ENCODE measurements at places on chromosomes 16 and 17.
A peak's percentile ranks its signal among the peaks of the same experiment; 100 is the strongest.

- DNase-seq = no peak
These were observed 52.2 kb downstream of the SDK2 start for GRCh38 chr17:73592079-73592415.

GRCh38 chr17:1933875-1934715, 91.0 kb downstream of the RTN4RL1 start:
- no peak for DNase-seq

DNA sequence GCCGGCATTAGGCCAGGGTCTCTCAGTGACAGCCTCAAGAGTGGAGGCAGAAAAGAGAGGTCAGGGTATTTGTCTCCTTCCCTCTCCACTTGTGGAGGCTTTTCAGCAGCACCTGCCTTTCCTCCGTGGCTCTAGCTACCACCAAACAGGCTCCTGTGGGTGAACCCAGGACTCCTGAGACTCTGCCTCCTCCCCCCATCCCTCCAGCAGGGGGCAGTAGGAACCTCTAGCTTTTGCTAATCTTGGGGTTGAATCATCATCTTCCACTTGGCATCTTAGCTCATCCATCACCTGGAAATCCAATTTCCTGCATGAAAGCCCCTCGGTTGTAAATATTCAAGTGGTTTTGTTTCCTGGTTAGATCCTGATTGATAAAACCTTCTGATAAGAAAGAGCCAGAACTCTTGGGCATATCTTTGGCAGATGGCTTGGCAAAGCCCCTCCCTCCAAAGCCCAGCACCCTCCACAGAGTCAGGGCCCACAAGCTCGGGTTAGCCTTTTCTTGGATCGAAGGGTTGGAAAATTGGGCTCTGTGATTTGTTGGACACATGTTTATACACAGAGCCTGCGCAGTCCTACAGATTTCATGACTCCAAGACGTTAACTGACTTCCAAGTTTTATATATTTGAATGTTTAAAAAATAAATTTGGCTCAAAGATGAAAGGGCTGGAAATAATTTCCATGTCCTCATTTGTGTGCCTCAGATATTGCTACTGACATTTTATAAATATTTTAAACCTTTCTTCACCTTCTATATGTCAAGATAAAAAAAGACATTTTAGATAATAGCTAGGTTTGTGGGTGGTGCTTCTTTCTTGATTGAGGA, 322.1 kb downstream of the MAP2K4 start:
- DNase-seq = no peak

GRCh38 chr17:41101586-41102259, at the start of gene KRTAP4-16:
KRTAP4-16 (minus strand) TSS chr17:41102209; CDS start chr17:41102209, 0 bp downstream.
- DNase-seq = no peak

DNA sequence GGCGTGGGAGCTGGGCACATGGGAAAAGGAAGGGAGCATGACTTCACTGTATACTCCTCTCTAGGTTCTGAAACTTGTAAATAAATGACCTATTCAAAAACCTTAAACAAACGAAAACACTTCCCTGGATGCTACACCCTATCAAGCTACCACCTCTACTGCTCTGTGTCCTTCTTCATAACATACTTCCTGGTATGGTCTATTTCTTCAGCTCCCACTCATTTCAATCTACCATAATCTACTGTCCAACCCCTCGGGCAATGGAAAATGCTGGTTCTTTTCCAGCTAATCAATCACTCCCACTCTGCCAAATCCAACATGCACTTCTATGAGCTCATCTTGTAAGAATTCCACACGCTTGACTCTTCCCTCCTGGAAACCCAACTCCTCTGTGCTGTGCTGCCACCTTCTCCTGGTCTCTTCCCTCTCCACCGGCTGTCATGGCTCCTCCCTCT, 42.4 kb downstream of the AMFR start:
- DNase-seq = no peak

DNA sequence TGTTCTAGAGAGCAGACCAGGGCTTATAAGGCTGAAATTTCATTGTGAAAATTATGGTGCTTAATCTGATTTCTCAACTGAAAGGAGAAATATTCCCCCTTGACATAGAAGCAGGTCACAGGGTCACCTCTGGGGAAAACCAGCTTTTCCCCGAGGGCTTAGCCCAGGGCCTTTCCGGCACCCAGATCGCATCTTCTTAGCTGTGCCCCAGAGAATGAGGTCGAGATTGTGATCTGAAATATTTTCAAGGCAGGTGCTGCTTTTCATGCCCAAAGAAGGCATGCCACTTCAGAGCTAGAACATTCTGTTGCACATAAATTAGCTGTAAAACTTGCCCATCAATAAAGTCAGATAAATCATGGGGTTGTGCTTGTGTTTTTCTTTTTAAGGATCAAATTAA, 25.4 kb upstream of the ARHGAP17 start:
- no peak for DNase-seq

- DNase-seq = no peak
These were observed 142.0 kb downstream of the CPPED1 start for GRCh38 chr16:12661656-12662172.

DNA sequence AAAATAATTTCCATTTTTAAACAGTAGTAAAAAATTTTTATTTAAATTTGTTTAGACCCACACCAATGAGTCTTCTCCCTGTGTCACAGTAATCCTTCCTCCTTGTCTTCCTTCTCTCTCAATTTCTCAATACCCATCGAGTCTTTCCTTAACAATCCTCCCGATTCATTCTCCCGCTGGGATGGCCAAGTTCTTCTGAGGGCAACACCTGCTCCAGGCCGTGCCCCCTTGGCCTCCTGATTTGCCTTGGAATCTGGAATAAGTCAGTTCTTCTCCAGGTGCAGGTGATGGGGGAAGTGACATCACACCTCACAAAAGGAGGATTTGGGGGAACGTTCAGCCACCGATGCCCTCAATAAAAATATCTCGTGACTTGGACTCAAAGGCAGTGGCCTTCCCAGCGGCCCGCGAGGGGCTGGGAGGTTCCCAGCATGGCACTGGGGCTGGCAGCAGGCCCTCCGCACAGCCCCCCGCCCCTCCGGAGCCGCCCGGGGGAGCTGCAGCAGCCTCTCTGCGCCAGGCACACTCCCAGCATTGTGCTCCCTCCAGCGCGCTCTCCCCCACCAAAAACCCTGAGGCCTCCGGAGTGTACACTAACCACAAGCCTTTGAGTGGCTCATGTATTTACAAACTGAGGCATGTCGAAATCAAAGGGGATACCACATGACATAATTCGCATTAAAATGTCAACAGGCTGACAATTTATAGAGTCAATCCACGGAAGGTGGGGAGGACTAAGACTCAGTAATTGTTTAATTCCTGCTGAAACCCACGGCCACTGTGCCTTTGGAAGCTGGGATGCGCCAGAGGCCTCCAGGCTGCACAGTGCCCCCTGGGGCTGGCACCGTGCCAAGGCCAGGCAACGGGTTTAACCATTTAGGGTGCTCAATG, 120.5 kb downstream of the ZFHX3 start:
- DNase-seq = no peak

DNA sequence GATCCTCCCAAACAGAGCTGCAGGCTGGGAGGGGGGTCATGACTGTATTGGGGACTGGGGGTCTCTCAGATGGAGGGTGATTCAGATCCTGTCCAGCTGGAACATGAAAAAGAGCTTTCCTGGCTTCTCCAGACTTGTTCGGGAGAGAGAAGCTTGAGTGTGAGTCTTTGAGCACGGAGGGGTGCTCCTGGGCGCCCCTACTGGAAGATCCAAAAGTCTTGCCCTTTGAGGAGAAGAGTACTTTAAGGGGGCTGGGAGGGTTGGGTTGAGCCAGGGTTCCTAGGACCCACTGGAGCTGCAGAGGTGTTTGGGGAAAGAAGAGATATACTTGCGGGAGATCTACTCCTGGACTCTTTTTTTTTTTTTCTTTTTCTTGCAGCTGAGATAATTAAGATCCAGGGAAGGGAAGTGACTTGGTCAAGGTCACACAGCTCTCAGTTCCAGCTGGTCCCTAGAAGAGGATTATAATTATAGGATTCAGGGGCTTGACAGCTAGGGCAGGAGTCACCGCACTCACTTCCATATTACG, 8.4 kb downstream of the RARA start:
- DNase-seq = peak; percentile 44

GRCh38 chr17:76155988-76156661, 15.1 kb upstream of the FOXJ1 start:
- DNase-seq = no peak

GRCh38 chr17:4082136-4082924, 60.5 kb downstream of the ZZEF1 start:
- peak; percentile 4 for DNase-seq

DNA sequence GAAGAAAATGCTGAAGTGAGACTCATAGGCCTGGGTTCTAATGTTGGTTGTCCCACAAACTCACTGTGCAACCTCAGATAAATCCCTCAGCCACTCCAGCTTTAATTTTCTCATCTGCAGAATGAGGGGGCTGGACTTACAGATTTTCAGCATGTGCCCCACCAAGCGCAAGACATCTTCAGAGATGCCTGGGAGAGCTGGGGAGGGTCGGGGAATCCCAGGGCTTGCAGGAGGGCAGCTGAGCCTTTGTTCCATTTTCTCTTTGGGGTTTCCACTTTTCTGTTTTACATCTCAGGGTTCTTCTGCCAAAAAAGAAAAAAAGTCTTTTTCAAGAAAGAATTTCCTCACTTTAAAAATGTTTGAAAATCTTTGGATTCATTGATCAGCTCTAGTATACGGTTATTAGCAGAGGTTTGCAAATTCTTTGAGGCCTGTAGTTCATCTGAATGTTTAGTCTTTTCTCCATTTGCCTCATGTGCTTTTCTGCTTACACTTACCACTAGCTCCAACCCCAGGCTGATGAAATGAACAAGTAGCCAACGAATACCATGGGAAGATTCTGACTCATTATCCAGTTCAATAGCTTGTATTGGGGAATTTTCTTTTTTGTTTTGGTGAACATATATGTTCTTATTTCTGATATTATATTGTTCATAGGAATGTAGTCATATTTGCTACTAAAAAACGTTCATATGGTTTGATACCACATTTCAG, 56.4 kb downstream of the CHD9 start:
- DNase-seq = no peak

GRCh38 chr17:69331756-69332155, 4.8 kb upstream of the ABCA5 start:
- DNase-seq = no peak

GRCh38 chr16:30351586-30352419, 3.3 kb downstream of the CD2BP2 start:
- no peak for DNase-seq

DNA sequence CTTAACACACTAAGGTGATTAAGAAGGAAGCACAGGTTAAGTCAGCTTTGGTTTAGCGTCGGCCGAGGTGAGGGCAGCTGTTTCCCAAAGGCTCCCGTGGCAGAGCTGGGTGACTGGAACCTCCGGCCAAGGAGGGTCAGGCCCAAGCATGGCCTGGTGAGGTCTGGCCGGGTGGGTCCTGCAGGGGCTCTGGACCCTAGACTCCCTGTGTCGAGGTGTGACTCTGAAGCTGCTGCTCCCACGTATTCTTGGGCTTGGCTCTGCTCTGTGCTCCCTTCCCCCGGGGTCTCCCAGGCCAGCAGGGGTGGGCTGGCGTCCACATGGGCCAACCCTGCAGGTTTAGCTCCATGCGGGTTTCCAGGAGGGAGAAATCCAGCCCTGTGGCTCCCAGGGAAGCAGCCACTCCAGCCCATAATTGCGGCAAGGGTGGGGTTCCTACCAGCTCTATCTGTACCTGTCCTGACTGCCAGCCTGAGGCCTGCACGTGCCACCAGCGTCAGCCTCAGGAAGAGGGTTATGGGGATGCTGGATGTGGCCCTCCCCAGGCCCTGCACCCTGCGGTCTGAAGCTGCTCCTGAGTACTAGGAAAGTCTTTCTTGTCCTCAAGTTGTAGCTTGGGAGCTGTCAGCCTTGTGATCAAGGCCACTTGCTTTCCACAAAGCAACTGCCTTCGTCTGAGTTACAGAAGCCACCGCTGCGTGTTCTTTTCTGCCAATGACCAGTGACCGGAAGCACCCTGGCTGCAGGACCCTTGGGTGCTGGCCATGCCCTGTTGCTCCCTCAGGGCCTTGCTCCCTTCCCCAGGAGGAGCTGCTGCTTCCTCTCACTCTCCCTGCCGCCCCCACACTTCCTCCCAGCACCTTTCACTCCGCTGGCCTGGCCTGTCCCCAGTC, 4.8 kb downstream of the CDK5R1 start:
- no peak for DNase-seq

GRCh38 chr16:48958681-48959080, 323.0 kb downstream of the CBLN1 start:
- DNase-seq = no peak

GRCh38 chr17:35188111-35188510, 6.1 kb downstream of the SLC35G3 start:
- peak; percentile 27 for DNase-seq
